ENCODE measurements at places on chromosomes 16 and 17.

DNA sequence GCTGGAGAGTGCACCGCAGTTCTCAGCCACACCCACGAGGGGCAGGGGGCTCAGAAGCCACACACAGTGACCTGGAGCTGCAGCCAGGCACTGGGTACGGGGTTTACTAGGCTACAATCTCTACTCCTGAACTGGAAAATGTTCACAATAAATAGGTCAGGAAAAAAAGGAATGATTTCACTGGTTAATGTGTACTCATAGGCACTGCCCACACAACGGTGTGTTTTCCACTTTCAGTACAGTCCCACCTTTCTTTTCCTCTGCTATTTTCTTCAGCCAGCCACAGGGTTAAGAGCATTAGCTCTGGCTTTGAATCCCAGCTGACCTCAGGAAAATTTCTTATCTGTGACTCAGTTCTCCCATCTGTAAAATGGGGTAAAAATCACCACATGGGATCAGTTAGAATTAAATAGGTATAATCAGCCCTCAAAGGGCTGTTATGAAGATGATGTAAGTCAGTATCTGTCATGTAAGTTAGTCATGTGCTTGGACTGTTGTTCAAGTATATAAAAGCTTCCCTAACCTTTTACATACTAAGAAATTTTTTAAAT is 35.7 kb downstream of the ZCCHC14 start:
- no peak for DNase-seq

GRCh38 chr16:30924076-30924912 is 922 bp downstream of the FBXL19 start:
- DNase-seq = no peak

DNA sequence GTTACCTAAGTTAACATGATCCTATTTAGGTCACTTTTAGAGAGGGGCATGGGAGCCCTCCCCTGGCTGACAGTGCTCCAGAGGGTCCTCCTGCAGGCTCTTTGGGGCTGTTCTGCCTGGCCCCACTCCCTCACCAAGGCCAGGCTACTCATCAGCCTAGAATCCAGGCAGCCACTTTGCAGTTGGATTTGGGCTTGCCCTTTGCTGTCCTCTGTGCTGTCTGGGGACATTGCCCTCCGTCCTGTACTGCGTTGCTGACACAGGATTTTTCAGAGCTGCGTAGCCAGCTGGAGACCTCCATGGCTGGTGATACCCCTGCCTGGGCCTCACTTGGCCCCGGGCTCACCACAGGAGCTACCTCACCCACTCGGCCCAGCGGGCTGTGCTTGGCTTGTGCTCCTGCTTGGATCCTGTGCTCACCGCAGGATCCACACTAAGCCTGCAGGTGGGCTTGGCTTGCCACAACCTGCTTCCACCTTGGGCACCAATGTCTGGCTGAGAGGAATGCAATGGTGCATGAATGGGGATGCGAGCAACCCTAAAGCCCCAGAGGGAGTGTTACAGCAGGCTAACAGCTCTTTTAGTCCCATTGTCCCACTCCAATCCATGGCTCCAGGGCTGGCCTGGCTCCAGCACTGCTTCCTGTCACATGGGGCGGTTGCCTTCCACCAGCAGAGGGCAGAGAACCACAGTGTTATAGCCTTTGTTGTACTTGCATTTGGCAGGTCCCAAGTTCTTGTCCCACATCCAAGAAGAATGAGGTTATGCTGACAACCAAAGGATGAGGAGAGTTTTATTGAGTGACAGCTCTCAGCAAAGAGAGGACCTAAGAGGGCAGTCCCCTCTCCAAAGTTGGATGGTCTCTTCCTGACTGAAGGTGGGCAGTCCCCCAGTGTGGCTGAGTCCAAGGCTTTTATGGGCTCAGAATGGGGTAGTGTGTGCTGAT is 21.5 kb downstream of the CCL4 start:
- DNase-seq = no peak

- no peak for DNase-seq
These were observed 58.8 kb downstream of the UTP18 start for GRCh38 chr17:51319186-51319585.

DNA sequence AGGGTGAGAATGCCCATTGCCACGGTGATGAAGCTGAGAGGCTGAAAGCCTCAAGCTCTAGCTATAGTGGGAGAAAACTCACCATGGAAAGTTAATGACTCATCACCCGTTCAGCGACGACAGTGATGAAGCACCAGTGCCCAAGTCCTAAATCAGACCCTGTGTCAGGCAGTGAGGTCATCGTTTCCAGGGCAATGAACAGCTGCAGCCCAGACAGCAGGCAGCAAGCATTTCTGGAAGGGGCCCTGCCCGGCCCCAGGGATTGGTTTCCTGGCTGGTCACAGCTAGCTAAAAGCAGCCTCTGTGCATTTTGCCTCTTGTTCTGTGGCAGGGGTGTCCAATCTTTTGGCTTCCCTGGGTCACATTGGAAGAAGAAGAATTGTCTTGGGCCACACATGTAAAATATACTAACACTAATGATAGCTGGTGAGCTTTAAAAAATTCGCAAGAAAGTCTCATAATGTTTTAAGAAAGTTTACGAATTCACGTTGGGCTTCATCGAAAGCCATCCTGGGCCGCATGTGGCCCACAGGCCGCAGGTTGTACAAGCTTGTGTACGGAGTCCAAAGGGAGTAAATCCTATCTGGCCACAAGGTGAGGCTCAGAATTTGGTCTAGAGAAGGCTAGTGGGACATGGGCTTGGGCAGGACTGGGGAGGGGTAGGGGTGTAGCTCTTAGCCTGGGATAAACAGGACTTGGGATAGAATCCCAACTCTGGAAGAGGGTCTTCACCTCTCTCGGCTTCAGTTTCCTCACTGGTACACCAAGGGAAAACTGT is 40.6 kb downstream of the MIS12 start:
- DNase-seq = no peak

DNA sequence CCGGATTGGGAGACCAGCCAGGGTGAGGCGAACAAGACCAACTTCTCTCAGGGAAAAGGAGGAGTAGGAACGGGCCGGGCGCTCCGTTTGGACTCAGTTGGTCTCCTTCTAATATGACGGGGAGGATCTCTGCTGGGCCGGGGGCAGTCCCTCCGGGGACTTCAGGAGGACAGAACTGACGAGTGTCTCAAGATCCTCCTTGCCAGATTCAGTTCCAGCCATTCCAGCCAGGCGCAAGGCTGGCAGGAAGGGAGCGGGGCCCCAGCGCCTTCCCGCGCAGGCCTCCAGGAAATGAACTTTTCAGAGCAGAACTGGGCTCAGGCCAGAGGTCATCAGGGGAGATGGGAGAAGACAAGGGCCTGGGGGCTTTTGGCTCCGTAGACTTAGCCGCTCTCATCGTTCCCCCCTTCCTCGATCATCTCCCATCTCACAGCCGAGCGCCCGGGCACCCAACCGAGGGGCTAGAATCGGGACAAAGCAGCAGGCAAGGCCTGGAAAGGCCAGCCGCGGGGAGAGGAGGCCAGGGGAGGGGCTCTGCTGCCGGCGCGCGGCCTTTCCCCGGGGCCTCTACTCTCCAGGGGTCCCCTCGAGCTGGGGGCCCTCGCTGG is 1.6 kb downstream of the ZNF423 start:
- DNase-seq = no peak

DNA sequence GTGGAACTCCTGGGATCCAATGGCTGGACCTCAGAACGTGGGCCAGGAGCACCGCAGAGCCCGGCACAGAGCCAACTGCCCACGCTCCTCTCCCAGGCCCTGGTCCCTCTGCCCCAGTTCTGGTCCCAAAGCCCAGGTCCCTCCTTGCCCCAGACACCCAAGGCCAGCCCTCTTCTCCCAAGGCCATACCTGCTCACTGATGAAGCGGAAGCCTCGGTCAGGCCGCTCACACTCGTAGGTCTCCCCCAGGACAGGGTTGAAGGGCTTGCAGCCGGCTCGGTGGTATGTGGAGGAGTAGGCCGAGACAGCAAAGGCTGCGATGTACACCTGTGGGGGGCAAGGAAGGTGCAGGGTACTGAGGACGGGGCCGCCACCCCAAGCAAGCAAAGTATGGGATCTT is 8.5 kb downstream of the OSBPL7 start:
- DNase-seq = no peak
